NCI-H1930 (cell line): ENCODE measurements at places on chromosomes 13 and 19.

DNA sequence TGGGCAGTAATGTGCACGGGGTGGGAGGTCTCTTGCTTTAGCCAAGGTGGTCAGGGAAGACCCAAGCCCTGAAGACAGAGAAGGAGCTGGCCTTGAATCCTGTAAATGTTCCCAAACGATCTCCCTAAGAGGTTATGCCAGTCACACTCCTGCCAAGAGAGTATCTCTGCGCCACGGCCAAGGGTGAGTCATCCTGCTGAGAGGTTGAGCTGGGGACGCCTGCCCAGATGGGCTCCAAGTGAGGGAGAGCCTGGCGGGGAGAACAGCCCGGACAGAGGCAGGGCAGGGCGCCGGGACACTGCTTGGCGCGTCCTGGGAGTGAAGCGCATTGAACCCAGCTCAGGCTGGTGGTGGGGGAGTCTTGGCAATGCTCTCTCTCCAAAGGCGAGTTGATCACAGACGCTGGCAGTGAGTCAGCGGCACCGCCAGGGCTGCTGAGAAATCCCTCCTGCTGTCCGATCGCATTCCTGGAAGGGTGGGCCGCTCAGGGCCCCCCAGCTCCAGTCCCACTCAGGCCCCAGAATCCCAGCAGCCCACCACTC lies 16.4 kb downstream of the SULT2B1 start:
- DNase-seq = no peak

DNA sequence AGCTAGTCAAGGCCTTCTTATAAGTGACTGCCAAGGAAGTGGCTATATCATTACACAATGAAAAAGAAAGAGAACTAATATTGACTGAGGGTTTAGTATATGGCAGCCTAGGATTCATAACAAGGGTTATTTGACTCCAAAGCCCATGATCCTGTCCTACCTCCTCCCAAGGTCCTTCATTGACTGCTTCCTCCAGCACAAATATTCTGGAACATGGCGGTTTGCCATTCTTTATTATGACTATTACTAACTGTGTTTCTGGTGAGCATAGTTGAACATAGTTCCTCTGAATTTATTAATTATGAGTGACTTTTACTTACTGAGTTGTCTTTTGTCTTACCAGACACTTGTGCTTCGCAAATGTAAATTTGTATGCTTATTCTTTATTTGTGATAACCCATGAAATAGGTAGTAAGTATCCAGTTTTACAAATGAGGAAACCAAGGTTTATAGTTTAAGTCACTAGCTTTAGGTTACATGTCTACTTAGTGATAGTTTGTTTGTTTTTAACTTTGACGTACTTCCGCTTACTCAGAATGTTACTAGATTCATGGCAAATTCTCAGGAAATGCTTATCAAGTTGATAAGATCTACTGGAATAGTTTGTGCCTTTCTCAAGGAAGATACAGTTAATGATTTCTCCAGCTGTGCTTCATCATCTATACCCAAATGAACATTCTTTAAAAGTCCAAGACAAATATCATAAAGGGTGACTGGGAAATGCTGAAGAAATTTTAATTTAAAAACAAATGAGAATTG lies 15.5 kb upstream of the DCLK1 start:
- DNase-seq = no peak

DNA sequence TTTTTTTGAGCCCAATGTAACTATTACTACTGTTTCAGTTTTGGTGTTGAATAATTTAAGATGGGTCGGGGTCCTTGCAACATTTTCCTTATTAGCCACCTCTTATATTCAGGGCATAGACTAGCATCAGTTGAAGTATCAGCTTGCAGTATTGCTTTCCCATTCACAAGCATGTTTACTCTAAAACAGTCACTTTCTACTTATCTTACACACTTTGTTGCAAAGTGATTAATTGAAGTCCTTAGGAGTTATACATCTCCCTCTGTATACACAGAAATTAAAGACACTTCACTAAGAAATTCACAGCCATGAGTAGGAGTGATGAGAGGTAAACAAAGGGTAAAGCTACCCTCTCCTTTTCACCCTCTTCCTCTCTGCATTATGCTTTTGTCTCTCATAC lies 27.6 kb downstream of the SLAIN1 start:
- DNase-seq = no peak

GRCh38 chr19:46739290-46739771 lies 6.5 kb upstream of the FKRP start:
- no peak for DNase-seq

GRCh38 chr19:2394442-2395292 lies 32.7 kb downstream of the TIMM13 start:
- DNase-seq = no peak

DNA sequence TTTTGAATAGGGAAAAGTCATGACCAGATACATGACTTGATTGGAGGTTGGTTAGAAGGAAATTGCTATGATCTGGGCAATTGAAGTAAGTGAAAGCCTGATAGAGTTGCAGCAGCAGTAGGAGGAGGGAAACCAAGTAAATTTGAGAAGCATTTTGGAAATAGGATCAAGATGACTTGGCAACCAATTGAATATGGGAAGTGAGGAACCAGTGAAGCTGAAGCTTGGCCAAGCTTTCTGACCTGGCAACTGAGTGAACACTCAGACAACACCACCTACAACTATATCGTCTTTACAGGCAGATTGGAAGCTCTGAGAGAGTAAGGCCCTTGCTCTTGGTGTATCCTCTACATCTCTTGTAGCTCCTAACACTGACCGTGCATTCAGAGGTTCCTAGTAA lies 16.2 kb upstream of the KATNAL1 start:
- no peak for DNase-seq

DNA sequence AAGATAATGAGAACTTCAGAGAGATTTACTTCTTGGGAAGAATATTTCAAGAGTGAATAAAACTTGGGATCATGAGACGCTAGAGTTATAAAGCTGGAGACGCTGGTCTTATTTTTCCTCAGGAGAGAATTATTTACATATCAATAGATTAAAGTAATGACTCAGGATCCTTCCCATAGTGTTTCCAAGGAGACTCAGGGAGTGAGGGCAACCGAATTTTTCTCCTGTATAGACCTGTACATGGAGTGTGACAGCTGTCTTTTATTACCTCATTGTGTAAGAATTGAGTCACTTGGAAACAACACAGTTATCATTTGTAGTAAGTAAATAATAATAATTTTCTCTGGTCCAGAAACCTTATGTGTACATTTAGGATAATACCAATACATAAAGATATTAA lies 1905.5 kb downstream of the OLFM4 start:
- no peak for DNase-seq

- peak; percentile 49 for DNase-seq
Observed at GRCh38 chr19:48913114-48913889, 13.2 kb downstream of the NUCB1 start.

DNA sequence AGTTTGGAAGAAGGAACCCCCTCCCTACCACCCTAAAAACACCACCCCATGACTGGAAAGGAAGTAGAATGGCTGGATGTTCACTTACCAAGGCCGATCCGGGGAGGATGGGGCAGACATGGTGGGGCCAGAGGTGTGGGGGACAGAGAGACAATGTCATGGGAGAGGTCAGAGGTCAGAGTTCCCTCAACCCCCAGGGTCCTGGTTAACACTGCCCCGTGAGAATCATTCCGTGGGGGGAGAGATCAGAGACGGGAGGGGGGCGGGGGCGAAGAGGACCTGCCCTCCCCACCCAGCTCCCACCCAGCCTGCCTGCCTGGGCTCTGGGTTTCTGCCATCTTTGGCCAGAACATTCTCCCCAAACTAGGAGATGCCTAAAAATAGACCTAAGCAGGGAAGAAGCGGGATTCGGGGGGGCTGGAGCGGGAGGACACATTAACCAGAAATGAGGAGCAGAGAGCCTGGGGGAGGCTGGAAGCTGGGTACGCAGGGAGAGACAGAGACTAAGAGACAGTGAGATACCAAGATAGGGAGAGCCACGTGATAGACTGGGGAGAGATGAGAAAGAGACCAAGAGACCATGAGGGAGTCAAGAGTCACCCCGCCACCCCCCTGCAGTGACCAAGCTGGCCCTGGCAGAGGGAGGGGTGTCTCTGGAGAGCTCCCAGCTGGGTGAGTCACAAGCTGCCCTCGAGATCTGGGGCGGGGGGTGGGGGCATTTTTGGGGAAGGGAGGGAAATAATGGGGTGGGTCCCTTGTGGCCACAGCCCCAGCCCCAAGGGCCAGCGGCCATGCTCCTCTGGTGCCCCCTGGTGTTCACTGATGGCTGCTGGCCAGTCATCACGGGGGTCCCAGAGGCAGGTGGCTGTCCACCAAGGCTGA lies 6.1 kb upstream of the KANK2 start:
- DNase-seq = no peak

GRCh38 chr13:33636955-33637670 lies 180.8 kb upstream of the RFC3 start:
- no peak for DNase-seq

DNA sequence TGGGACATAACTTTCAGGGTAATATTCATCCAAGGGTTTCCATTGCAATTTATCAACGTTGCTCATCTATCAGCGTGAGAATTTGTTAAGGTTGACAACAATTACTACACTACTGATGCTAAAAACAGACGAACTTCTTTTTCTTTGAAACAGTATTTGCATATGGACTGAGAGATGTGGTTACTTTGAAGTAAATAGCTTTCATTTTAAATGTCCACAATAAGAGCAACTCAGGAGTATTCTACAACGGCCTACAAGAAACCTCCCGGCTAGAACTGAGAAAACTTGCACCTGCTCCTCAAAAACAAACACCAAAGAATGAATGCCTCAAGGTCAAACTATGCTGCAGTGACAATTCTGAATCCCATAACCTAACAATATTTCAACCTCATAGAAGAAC lies 238.4 kb downstream of the IRS2 start:
- DNase-seq = no peak

- no peak for DNase-seq
Observed at GRCh38 chr13:98827449-98827848, 75.0 kb upstream of the SLC15A1 start.

DNA sequence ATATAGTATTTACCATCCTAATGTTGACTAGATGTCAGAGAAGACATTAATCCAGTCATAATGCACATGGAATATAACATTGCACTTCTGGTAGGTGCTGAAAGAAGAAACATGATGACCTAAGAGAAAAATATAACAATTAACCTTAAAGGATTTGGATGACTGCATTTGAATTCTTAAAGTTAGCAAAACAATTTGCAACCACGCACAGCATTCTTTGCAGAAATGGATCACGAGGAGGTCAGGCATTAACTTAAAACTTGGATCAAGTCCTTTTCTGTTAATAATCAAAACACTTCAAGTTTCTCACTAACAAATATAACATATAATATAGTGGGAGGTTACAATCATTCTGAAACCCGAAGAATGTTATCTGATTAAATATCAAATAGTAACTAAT lies 525.0 kb upstream of the SLITRK6 start:
- DNase-seq = no peak

DNA sequence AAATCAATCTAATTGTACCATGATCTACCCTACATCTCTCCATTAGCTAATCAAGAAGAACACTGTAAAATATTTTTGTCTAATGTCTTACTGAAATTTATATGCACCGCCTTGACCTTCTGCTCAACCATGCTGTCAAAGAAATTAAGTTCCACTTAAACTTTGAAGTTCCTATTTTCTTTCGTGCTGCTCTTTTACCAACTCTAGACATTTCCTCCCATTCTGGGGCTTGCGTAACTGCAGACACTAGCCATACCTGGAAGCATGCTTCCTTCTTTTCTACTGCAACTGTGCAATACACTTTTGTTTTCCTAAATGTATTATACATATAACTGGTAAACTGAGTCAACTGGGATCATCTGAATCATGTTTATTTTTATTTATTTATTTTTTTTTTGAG lies 8.5 kb upstream of the UBE2L5 start:
- no peak for DNase-seq

DNA sequence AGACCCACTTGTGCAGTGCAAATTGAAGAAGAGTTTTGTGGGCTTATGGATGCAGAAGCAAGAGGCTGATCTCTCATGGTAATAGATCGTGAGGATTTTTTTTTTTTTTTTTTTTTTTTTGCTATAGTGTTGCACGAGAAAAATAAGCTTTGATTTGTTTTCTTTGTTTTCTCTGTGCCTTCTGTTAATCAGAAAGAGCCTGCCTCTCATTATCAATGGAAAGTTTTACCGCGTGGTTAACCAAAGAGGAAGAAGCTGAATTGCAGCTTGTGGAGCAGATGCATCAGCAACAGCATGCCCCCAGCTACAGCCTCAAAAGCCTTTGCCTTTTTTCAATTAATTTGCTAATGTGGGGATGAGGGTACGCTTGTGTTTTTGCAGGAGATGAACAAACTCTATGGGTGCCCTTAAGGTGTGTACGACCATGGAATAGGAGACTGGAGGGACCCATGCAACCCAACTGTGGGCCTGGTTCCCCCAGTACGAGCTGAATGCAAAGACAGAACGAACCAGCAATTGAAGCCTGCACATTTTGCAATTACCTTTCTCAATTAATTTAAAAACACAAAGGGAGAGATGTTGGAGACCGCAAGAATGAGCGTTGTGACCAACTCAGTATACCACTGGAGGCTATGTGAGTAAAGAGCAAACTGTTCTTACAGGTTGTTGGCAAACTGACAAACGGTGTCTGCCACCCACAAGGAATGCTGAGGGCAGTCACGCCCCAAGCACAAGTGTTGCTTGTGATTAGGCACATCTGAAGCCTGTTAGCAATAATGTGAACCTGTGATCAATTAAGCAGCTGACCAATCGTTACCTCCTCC lies 58.6 kb upstream of the SPRY2 start:
- DNase-seq = no peak

DNA sequence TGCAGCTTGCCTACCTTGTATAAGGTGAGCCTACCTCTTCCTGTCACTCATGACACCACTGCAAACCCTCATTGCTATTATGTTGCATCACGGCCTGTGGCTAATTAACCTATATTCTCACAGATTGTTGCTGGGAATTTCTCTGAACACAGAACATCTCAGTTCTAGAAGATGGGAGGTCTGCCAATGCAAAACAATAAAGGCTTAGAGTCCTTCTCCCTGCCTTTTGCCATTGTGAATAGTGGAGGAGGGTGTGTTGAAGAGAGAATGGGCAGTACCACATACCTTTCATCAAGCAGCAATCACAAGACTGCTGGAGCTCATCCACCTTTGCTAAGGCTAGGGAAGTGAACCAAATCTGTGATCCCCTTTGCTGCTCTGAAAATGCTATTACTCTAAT lies 34.4 kb downstream of the WDFY2 start:
- DNase-seq = no peak

DNA sequence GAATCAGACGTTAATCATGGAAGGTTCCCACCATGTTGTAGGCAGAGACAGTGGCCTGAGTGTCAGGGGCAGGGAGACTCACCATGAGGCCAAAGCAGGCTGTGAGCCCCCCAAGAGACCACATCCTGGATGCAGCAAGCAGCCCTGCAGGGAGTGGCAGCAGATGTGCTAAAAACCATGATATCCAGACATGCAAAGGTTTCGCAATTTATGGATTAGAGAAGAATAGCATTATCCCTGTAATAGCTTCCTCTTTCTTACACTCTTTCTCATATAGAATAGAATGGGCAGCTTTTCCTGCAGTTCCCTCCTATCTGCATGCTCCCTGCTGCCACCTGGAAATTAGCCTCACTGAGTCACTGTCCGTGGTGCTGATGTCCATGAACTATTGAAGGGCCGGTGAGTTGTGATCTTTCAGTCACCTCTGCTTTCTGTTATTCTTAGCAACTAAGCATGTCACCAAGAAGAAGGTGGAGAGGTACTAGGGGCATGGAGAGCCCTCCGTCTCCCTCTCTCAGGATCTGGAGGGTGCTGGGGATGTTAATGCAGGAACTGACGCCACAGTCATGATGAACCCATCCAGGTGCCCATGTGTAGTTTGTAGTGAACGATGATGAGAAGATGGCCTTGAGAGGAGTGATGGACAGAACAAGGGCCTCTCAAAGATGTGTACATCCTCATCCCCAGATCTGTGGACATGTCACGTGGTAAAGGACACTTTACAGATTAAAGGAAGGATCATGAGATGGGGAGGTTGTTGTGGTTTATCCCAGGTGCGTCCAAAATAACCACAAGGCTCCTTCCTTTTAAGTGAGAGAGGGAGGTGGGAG lies 9.9 kb downstream of the CEACAM4 start:
- no peak for DNase-seq
